ENCODE measurements at places on chromosomes 3 and 15.

GRCh38 chr15:91855684-91856489 lies 2.4 kb downstream of the SLCO3A1 start:
- peak; percentile 19 for DNase-seq

DNA sequence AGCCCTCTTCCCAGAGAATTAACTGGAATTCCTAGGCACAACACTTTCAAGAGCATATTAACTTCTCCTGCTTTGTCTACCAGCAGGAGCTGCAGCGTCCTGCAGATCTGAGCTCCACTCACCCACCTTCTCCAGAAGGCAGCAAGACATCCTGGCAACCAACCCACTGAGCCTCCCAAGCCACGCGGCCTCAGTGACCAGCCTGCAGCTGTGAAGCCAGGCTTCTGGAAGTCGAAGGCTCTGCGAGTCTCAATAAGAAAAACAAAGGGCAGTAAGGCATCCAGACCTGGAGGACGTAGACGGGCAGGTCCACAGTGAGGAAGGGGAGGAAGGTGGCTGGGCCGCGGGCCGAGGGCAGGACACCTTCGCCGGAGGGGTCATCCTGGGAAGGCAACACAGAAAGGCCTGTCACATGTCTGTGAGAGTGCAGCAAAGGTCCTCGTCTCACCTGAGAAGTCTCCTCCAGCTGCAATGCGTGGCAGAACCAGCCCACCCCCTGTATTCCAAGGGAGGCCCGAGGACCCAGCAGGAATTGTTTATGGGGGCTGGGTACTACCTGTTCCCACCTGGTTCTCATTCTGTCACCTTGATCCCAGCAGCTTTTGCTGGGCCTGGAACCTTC lies 36.2 kb downstream of the ZXDC start:
- DNase-seq = no peak

DNA sequence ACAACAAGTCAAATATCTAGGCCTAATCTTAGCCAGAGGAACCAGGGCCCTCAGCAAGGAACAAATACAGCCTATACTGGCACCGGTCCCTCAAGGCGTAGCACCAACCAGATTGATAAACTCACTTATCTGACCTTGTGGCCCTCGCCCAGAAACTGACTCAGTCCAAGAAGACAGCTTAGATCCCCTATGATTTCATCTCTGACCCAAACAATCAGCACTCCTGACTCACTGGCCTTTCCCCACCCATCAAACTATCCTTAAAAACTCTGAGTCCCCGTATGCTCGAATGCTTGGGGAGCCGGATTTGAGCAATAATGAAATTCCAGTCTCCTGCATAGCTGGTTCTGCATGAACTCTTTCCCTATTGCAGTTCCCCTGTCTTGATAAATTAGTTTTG lies 1.6 kb upstream of the SORD start:
- no peak for DNase-seq

GRCh38 chr3:122415104-122415744 lies 638 bp downstream of the WDR5B start:
- DNase-seq = no peak

- DNase-seq = no peak
Observed at GRCh38 chr3:153897842-153898241, 223.3 kb upstream of the ARHGEF26 start.

- DNase-seq = no peak
Observed at GRCh38 chr3:113495035-113495434, 19.9 kb downstream of the SPICE1 start.

DNA sequence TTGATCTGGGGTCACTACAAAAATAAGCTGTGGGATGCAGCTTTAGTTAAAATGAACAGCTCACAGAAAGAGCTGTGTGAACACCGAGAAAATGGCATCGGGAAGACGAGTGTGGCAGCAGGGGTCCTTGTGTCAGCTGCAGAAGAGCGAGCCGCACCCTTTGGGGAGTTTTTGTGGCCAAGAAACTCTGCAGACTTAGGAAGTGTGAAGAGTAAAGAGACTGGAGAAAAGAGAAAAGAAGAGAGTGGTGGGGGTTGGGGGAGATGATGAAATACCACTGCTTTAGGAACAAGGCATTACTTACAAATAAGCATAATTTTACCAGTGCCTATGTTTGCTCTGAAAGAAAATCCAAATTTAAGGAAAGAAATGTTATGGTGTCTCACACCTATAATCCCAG lies 147.8 kb downstream of the LRRC28 start:
- DNase-seq = no peak

GRCh38 chr3:5874931-5875341 lies 687.4 kb downstream of the EDEM1 start:
- DNase-seq = no peak

GRCh38 chr3:34727700-34728099 lies 911.6 kb upstream of the ARPP21 start:
- no peak for DNase-seq

- DNase-seq = no peak
Observed at GRCh38 chr3:197511130-197511529, 44.6 kb downstream of the BDH1 start.

GRCh38 chr3:129252748-129253147 lies 3.3 kb downstream of the COPG1 start:
- no peak for DNase-seq

GRCh38 chr3:78888635-78889034 lies 879.2 kb downstream of the ROBO1 start:
- DNase-seq = no peak

- no peak for DNase-seq
Observed at GRCh38 chr3:88725440-88726165, 381.8 kb upstream of the EPHA3 start.

- DNase-seq = no peak
Observed at GRCh38 chr3:187051066-187051465, 88.2 kb downstream of the RPL39L start.
